ENCODE measurements at places on chromosomes 5 and 9.

DNA sequence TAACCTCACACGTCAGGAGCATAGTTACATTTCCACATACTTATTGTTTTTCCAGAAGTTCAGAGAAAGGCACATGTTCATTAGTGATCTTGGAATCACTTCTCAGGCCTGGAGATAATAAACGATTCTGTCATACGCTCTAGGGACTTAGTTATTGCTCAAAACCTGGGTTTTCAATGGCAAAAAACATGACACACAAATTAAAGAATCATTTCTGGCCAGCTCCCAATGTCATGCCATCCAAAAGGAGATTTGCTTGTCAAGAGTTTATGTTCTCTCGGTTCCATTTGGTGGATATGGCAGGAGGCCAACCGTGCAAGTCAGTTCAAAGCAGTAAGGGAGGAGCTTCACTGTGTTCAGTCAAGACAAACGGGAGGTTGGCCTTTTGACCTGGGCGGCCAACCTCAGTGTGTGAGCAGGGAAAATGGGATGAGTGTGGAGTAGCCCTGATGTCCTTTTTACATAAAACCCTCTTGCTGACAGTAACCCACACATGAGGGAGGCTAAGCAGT lies 123.4 kb downstream of the NXNL2 start:
- DNase-seq: no peak

DNA sequence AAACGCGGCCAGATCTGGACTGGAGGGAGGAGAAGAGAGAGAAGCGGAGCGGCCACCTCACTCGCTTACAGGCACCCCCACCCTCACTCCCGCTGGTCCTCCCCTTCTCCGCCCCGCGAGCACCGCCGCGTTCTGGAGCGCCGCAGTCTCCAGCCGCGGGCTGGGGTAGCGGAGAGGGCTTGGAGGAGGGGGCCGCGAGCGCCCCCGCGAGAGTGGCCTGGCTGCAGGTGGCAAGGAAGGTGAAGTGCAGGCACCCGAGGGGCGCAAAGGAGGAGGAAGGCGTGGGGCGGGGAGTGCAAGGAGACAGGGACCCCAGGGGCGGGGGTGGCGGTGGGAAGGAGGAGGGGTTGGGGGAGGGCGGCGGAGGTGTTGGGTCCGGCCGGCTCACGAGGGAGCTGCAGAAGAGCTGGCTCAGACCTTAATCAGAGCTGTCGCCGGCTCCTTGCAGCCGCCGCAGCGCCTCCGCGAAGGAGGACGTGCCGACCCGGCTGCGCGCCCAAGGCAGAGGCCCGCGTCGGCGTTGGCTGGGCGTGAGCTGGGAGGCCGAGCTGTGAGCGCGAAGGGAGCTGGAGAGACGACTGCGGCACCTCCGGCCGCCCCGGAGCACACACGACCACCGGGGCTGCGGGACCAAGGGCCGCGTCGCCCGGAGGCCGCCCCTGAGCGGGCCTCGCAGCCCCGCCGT lies at the start of gene DMRT3:
DMRT3 (plus strand) TSS at position 398 of the 685 bp plus-strand sequence. CDS start 347 bp downstream, outside the sequence.
- DNase-seq: no peak

GRCh38 chr5:38641003-38641402 lies 84.6 kb upstream of the LIFR start:
- DNase-seq: no peak

- no peak for DNase-seq
Measured at GRCh38 chr9:24516463-24516862, 29.2 kb downstream of the IZUMO3 start.

DNA sequence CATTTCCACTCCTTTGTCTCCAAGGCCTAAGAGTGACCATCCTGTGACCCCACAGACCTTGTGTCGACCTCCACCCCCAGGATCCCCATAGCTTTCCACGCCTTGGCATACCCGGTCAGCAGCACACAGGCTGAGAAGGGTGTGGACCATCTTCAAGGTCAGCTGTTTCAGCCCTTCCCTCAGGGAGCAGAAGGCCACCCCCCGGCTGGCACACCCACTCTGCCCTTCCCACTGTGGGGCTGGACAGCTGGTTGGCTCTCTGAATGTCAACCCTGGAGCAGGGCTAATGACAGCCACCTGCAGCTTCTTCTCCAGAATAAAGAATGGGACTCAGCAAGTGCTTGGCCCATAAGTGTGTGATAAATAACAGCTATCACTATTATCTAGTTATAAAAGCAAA lies 93.1 kb downstream of the OLFM1 start:
- no peak for DNase-seq

GRCh38 chr9:108786322-108786721 lies 69.5 kb downstream of the ACTL7B start:
- DNase-seq: no peak

Measured in activated B cell treated with CpG ODN at 0.5 μM for 24 hours (primary cell).